Activated CD8-positive, alpha-beta memory T cell treated with anti-CD3 and anti-CD28 coated beads, Interleukin-2, amount 10 ng/mL, durations not matched to agents 7 days and 5 days (primary cell): ENCODE measurements at places on chromosomes 1 and 21. TPM values are rescaled to one million over a fixed set of nuclear protein-coding genes. Genes with fewer than 3 reads are reported as not detected.

DNA sequence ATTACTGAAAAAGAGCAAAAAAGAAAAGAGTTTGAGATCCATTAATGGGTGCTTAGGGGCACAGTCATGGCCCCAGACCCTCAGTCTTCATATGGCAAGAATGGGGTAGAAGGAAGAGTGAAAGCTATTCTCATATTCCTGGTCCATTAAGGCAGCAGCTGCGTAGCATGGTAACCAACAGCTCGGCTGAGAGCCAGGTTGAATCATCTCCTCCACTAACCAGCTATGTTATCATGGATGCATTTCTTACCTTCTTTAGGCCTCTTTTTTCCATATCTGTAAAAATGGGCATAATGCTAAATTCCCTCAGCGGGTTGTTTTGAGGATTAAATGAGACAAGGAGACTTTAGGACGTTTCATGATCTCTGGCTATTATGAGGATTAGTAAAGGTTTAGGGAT, 15.0 kb upstream of the SARS1 start:
- no peak for DNase-seq

GRCh38 chr1:54081306-54082270, 28.2 kb downstream of the TCEANC2 start:
- peak; percentile 73 for DNase-seq

DNA sequence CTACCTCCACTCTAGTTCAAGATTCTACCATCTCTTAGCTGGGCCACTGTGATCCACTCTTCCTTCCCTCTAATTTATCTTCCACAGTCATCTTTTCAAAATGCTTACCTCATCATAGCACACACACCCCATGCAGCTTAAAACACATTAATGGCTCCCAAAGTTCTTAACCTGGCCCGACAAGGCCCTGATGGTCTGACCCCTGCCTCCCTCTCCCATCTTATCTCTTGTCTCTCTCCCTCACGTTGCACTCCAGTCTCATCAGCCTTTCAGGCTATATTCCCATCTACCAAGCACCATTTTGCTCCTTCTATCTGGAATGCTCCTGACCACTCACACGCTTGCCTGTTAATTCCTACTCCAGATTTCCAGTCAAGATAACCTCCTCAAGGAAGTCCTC, 2.5 kb upstream of the ZBTB8A start:
- DNase-seq, result no peak

DNA sequence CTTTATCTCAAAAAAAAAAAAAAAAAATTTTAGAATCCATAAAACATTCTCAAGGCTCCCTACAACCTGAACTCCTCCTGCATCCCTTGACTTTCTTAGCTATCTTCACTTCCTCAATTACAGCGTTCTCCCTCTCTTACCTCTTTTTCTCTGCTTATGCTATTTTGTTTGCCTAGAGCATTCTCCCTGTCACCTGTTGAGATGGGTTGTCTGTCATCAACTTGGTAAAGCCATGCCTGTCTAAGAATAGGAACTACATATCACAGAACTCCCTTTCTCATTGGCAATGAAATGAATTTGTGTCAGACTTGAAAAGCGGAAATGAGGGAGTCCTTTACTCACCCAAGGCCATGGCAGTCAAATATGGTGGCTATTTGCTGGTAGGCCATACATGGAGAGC, 129.6 kb upstream of the CACHD1 start:
- no peak for DNase-seq

DNA sequence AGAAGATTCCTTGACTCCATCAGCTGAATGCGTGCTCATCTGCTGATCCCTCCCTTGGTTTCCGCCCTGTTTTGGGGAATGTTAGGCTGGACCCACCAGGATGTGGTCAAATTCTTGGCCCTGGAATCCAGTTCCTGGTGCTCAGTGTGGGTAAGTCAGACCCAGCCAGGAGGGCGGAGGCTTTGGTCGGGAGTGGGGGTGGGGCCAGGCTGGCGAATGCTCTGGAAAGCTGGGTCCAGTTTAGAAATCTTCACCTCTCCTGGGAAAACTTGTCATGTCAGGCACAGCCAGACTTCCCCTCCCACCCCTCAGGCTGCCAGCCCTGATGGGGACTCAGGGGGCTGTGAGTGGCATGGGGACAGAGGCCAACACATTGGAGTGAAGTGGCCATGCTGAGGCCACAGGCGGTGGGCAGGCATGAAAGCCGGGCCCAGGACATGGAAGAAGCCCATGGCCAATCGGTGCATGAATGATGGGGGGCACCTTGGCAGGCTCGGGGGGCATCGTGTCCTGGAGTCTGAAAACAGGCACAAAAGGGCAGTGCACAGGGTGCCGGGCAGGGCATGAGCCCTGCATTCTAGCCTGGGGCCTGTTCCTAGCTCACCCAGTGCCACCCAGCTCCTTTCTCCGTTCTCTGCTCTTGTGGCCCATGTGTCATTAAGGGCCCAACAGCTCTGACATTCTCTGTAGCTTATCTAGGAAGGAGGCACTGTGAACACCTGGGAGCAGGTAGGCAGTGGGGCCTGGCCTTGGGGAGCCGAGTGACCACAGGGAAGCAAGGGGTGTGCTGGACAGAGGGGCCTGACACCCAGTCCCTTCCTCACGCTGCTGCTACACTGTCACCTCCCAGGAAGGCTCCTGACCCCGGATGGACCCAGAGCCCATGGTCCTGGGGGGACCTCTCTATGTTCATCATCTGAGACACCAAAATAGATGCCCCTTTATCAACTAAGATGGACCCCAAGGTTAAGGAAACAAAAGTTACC, 14.6 kb upstream of the PADI1 start:
- DNase-seq, result no peak

GRCh38 chr1:178908358-178908757, 37.5 kb upstream of the ANGPTL1 start:
- DNase-seq, result no peak

DNA sequence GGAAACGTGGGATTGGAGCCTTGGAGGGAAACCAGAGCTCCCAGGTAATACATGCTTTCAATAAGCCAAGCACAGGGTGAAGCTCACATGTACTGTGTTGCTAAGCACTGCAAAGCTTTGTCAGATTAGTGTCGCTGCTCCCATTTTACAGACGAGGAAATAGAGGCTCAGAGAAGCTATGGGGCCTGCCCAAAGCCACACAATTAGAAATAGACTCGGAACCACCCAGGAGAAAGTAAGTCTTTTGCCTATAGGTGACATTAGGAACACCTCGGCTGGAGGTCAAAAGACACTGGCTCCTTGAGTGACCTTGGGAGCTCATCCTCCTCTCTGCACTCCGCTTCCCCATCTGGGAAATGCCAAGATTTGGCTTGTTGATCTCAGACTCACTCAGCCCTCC, 175.6 kb upstream of the ZC3H12A start:
- DNase-seq, result no peak

- DNase-seq, result no peak
Observed at GRCh38 chr1:52007215-52008002, 16.9 kb upstream of the RAB3B start.

GRCh38 chr1:210697185-210697584, 368.5 kb downstream of the HHAT start:
- DNase-seq, result no peak

- DNase-seq, result no peak
Observed at GRCh38 chr1:186044079-186044685, 310.0 kb downstream of the HMCN1 start.

- no peak for DNase-seq
Observed at GRCh38 chr1:117633068-117633345, 27.2 kb downstream of the TENT5C start.

- no peak for DNase-seq
Observed at GRCh38 chr1:174812016-174812415, 187.7 kb upstream of the CACYBP start.

DNA sequence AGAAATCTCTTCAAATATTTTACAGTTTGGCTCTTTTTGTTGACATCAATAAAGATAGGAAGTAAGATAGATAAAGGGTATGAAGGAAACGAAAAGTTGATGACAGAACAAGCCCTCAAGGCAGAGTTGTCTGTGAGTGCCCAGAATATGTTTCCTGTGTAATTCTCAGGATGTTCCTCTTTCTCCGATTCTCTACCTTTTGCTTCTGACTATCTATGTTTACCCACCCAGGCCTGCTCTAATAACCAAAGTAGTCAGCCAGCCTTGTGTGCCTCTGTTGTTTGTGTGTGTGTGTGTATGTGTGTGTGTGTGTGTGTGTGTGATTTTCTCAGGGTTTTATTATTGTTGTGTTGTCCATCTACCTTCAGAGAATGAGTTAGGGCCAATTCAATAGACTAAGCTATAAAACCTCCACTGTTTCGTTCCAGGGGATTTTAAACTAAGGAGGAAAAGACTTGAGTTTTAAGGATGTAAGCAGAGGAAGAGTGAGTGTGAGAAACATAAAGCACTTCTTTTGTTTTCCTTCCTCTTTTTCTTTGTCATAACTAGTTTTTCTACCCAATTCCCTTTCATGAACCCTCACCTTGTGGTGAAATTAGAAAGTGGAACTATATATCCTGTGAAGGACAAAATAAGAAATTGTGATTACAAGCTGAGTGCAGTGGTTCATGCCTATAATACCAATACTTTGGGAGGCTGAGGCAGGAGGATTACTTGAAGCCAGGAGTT, 627.4 kb upstream of the NR5A2 start:
- no peak for DNase-seq

DNA sequence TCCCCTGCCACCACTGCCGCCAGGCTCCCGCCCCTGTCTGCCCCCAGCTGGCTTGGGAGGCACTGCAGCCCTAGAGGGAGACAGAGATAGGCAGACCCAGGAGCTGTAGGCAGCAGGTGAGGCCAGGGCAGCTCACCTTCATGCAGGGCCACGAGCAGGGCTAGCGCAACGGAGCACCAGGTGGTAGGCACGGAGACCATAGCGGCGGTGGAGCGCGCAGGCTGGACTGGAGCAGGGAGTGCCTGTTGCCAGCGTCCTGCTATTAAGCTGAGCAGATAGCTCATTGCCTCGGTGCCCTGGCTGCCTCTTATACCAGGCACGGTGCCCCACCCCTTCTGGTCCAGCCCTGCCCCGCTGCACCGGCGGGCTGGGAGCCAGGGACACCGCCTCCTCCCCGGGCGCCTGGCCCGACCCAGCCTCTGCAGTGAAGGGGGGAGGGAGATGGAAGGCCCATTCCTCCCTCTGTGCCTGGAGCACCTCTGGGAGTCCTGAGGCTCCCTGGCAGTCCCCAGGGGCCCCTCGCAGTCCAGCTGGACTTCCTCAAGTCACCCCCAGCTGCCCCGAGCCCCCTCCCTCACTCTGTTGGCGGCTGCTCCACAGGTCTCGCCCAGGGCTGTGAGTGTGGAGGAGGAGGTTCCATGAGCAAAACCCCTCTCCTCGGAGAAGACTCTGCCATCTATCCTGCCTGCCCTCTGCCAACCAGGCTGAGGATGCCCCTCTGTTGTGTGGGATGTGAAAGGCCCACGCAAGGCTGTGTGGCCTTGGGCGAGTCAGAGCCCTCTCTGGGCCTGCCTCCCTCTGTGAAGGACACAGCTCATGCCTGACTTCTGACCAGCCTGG, at the start of gene EDN2:
Gene EDN2 (minus strand): TSS at position 282 of the 840 bp plus-strand sequence. CDS start 82 bp downstream, at position 200.
- no peak for DNase-seq

DNA sequence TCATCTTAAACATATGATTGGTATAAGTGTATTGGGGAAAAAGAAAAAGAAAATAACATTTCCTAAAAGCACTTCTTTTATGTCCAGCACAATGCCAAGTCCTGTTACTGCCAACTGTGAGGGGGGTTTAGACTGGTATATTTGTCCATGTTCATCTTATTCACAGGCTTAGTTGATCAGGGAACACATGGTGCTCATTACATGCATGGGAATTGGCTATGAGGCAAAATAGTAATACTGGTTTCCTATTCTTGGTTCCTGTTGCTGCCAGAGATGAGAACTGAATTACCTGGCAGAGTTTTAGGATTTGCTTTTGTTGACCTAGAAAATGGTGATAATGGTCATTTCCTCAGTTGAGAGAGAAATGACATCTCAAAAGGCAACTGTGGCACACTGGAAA, 398.8 kb downstream of the DUSP10 start:
- DNase-seq, result no peak

DNA sequence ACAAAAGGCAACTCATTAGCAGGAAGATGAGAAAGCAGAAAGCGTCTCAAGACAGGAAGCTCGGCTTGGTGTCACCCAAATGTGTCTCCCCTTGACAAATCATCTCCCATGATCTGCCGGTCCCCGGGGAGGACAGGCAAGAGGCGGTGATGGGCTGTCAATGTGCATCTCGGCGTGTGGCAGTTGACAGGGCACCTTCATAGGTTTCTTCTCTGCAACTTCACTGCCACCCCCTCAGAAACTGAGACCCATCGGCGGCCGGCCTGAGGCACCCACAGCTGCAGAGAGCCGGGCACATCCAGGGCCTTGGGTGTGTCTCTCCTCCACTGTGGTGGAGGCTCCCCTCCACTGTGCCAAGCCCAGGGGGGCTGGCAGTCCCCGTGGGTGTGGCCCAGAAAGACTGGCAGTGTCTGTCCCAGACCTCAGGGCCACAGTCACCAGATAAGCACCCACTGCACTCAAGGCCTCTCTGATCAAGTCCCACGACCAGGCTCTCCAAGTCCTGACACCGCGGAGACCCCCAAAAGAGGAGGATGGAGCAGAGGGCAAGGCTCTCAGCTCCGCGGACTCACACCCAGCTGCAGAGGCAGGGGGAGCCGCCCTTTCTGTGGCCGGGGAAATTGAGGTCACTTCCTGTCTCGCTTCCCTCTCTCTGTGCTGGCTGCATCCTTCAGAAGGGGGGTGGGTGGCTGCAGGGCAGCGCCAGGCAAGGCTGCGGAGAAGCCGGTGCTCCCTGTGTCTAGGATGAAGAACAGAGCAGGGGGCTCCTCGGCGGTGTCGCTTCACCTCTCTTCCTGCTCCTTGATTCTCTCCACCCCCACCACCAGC, 39.6 kb upstream of the LBR start:
- DNase-seq, result peak; percentile 95

DNA sequence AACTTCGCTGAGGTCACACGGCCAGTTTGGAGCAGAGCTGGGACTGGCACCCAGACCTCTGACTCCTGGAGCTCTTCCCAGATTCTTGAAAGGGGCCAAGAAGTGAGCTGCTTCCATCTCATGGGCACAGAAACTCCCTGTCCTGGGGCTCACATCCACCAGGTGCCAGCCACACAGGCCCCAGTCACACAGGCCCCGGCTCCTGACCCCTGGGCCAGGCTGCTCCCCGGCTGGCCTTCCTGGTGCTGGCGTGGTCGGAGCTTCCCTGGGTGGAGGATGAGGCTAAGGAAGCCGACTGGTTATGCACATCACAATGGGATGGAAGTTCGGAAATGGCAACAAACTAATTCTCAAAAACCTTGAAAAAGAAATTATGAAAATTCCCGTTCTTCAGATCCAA, 3.0 kb upstream of the GABRD start:
- no peak for DNase-seq

GRCh38 chr1:76867342-76868130, at the start of gene ST6GALNAC5:
Gene ST6GALNAC5 (plus strand): TSS chr1:76867480.
- DNase-seq, result no peak

- DNase-seq, result no peak
Observed at GRCh38 chr1:15454256-15454655, 2.3 kb upstream of the CELA2A start.

The SPATA46 gene
- total RNA-seq, result not detected

The SYT14 gene
- total RNA-seq, result not detected

The CCDC190 gene
- total RNA-seq, result not detected

The ILDR2 gene
- 7.9 TPM for total RNA-seq

The GABPB2 gene
- total RNA-seq, result 20.0 TPM

The NPR1 gene
- not detected for total RNA-seq

The TYW3 gene
- total RNA-seq, result 23.2 TPM

The SZRD1 gene
- total RNA-seq, result 161 TPM

The SLC44A5 gene
- 0.40 TPM for total RNA-seq

The TACSTD2 gene
- total RNA-seq, result not detected
